ENCODE measurements at places on chromosomes 12 and 14.

GRCh38 chr12:116628989-116629388, 69.8 kb downstream of the MAP1LC3B2 start:
- H3K36me3 ChIP-seq = no peaks in the 10 kb centered on the region
- DNase-seq = no peak
- no peaks in the 10 kb centered on the region for H3K27me3 ChIP-seq
- no peak overlapping the region for H3K27ac ChIP-seq

DNA sequence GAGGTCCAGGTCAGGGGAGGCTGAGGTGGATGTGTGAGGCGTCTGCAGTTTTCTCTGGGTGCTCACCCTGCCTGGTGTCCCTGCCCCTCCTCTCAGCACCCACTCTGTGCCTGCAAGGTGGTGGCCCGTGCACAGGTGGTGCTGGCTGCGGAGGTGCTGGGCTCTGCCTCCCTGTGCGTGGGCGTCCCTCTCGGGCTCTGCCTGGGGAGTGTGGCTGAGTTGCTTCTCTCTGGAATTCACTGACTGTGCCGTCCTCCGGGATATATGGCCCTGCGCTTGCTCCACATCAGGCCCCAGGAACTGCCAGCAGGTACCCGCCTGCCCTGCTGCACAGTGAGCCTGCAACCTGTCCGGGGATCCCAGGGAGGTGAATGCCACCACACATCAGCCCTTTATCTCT, 379.1 kb downstream of the TMEM121 start:
- no peaks in the 10 kb centered on the region for H3K4me1 ChIP-seq
- H3K36me3 ChIP-seq = no peaks in the 10 kb centered on the region
- H3K27ac ChIP-seq = no peak overlapping the region
- DNase-seq = no peak

DNA sequence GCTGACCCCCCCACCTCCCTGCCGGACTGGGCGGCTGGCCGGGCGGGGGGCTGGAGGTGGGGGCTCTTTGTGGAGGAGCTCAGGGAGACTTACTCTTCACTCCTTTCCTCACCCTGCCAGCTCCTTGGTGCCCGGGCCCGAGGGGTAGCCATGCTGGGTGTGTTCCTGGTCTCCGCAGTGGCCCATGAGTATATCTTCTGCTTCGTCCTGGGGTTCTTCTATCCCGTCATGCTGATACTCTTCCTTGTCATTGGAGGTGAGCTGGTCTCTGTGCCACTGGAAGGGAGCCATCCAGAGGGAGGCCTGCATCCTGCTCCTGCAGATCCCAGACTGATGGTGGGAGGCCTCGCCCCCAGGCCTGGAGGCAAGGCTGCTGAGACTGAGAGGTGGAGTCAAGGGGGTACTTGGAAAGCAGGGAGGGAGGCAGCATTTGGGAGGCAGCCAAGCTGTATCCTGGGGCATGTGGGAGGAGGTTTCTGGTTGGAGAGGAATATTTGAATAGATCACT, 19.7 kb downstream of the SOAT2 start:
- no peaks in the 10 kb centered on the region for H3K27me3 ChIP-seq
- no peak overlapping the region for H3K4me3 ChIP-seq
- no peak overlapping the region for H3K27ac ChIP-seq

- no peaks in the 10 kb centered on the region for H3K27me3 ChIP-seq
- no peak overlapping the region for H3K27ac ChIP-seq
- no peaks in the 10 kb centered on the region for H3K4me1 ChIP-seq
- no peaks in the 10 kb centered on the region for H3K36me3 ChIP-seq
- H3K4me3 ChIP-seq = no peak overlapping the region
Measured at GRCh38 chr14:33646692-33647260, 304.1 kb downstream of the EGLN3 start.

DNA sequence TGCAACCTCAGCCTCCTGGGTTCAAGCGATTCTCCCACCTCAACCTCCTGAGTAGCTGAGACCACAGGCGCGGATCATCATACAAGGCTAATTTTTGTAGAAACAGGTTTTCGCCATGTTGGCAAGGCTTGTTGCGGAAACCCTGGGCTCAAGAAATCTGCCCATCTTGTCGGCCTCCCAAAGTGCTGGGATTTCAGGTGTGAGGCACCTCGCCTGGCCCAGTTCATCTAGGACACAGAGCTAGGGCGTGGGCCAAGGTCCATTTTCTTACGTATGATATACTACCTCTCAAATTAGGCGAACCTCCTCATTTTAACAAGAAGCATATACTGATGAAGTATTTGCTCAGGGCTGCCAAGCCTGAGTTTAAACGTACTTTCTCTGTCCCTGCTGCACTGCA, 2.1 kb downstream of the RPS29 start:
- H3K27ac ChIP-seq = no peak overlapping the region
- H3K27me3 ChIP-seq = no peaks in the 10 kb centered on the region
- no peak for DNase-seq

- H3K4me1 ChIP-seq = no peaks in the 10 kb centered on the region
- no peaks in the 10 kb centered on the region for H3K27me3 ChIP-seq
Measured at GRCh38 chr14:96136371-96137005, 68.2 kb upstream of the BDKRB2 start.

- H3K36me3 ChIP-seq = no peaks in the 10 kb centered on the region
- H3K4me1 ChIP-seq = no peaks in the 10 kb centered on the region
- DNase-seq = no peak
- H3K27ac ChIP-seq = no peak overlapping the region
Measured at GRCh38 chr14:100891501-100892445, 11.7 kb downstream of the RTL1 start.

- DNase-seq = peak; percentile 65
- H3K4me3 ChIP-seq = peak within 1 kb of the TSS; percentile 32
- peaks cover 11% of the 10 kb centered on the region for H3K4me1 ChIP-seq
- H3K27ac ChIP-seq = no peak within 1 kb of the TSS
- H3K27me3 ChIP-seq = peaks cover 22% of the 10 kb centered on the region
- no peaks in the 10 kb centered on the region for H3K36me3 ChIP-seq
Measured at GRCh38 chr14:73237219-73237785, at the start of gene PAPLN. Gene PAPLN (plus strand): TSS chr14:73237506. CDS start chr14:73239779, 2,273 bp downstream.

- DNase-seq = no peak
- H3K27me3 ChIP-seq = no peaks in the 10 kb centered on the region
- H3K4me3 ChIP-seq = no peak overlapping the region
- H3K36me3 ChIP-seq = no peaks in the 10 kb centered on the region
- no peaks in the 10 kb centered on the region for H3K4me1 ChIP-seq
- H3K27ac ChIP-seq = no peak overlapping the region
Measured at GRCh38 chr14:47993883-47994282, 318.5 kb upstream of the MDGA2 start.

DNA sequence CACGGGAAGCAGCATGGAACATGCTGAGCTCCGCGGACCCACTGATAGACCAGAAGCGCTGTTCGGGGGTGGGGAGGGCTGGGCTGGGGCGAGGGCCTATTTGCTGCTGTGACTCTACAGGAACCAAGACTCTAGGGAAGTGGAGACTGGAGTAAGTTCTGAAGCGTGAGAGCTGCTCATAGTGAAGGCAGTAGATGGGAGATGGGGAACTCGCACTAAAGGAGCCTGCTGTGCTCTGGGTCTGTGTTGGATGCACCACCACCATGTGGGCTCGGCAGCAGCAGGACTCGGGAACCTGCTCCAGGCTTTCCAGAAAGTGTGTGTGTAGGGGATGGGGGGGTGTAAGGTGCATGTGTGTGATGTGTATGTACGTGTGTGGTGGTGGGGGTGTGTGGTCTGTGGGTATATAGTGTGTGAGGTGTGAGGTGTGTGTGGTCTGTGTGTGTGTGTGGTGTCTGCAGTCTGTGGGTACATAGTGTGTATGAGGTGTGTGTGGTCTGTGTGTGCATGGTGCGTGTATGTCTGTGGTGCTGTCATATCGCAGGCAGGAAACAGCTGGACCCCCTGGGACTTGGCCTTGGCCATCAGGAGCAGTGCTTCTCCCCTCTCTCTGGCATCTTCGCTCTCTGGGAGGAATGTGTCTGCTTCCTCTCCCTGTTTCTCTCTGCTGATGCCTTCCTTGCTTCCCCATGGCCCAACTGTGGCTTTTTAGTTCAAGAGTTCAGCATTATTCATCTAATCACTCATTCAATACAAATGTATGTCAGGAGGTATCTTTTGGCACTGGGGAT, 378.9 kb downstream of the FUT8 start:
- no peaks in the 10 kb centered on the region for H3K4me1 ChIP-seq
- no peaks in the 10 kb centered on the region for H3K27me3 ChIP-seq
- no peak overlapping the region for H3K27ac ChIP-seq
- no peak for DNase-seq

GRCh38 chr14:68653804-68654203, 139.1 kb downstream of the ZFP36L1 start:
- H3K4me3 ChIP-seq = no peak overlapping the region
- H3K27ac ChIP-seq = no peak overlapping the region
- H3K36me3 ChIP-seq = no peaks in the 10 kb centered on the region
- H3K27me3 ChIP-seq = no peaks in the 10 kb centered on the region
- peak; percentile 15 for DNase-seq

- H3K27ac ChIP-seq = no peak overlapping the region
- H3K27me3 ChIP-seq = no peaks in the 10 kb centered on the region
- no peaks in the 10 kb centered on the region for H3K36me3 ChIP-seq
- DNase-seq = no peak
Measured at GRCh38 chr12:24679126-24679525, 269.8 kb downstream of the BCAT1 start.

- H3K27ac ChIP-seq = no peak overlapping the region
- no peak for DNase-seq
- no peaks in the 10 kb centered on the region for H3K27me3 ChIP-seq
- H3K4me1 ChIP-seq = no peaks in the 10 kb centered on the region
- H3K4me3 ChIP-seq = no peak overlapping the region
Measured at GRCh38 chr12:115209230-115209629, 525.3 kb upstream of the TBX3 start.

- peak; percentile 75 for DNase-seq
- no peaks in the 10 kb centered on the region for H3K4me1 ChIP-seq
- H3K36me3 ChIP-seq = no peaks in the 10 kb centered on the region
- H3K27me3 ChIP-seq = peaks cover 40% of the 10 kb centered on the region
Measured at GRCh38 chr12:54207539-54208294, 18.9 kb upstream of the SMUG1 start.

GRCh38 chr12:5969156-5969973, 24.3 kb upstream of the ANO2 start:
- H3K4me1 ChIP-seq = no peaks in the 10 kb centered on the region
- no peak overlapping the region for H3K27ac ChIP-seq
- DNase-seq = peak; percentile 9
- H3K27me3 ChIP-seq = no peaks in the 10 kb centered on the region

DNA sequence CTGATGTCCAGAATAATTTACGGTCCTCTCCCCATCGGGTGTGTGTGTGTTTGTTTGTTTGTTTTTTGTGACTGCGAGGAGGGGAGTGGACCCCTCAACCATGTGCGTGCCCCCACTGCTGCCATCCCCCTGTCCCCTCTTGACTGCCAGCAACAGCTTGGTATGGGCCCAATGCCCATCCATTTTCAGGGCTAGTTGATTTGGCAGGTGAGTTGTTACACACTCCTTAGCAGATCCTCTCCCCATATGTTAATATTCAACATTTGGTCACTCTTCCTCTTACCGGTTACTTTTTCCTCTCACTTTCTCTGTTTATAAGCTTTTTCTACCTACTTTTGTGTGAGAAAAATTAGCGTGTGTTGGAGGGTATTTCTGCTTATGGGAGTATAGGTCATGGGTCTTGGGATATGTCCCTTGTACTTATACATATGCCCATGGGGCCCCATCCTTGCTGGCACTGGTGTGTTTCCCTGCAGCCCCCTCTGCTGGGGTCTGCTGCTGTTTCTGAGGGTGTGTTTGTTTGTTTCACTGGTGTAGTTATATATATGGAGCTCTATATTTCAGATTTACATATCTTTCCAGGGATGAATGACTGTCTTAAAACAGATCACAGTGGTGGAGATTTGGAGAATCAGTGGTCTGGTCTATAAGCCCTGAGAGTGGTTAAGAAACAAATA, 33.8 kb downstream of the ZFHX2 start:
- DNase-seq = no peak
- no peaks in the 10 kb centered on the region for H3K4me1 ChIP-seq
- H3K27ac ChIP-seq = no peak overlapping the region
- no peak overlapping the region for H3K4me3 ChIP-seq
- H3K36me3 ChIP-seq = no peaks in the 10 kb centered on the region

- no peaks in the 10 kb centered on the region for H3K4me1 ChIP-seq
- H3K27me3 ChIP-seq = no peaks in the 10 kb centered on the region
- H3K27ac ChIP-seq = no peak overlapping the region
- no peak overlapping the region for H3K4me3 ChIP-seq
- DNase-seq = no peak
Measured at GRCh38 chr12:55172686-55173085, 46.5 kb downstream of the OR9K2 start.

DNA sequence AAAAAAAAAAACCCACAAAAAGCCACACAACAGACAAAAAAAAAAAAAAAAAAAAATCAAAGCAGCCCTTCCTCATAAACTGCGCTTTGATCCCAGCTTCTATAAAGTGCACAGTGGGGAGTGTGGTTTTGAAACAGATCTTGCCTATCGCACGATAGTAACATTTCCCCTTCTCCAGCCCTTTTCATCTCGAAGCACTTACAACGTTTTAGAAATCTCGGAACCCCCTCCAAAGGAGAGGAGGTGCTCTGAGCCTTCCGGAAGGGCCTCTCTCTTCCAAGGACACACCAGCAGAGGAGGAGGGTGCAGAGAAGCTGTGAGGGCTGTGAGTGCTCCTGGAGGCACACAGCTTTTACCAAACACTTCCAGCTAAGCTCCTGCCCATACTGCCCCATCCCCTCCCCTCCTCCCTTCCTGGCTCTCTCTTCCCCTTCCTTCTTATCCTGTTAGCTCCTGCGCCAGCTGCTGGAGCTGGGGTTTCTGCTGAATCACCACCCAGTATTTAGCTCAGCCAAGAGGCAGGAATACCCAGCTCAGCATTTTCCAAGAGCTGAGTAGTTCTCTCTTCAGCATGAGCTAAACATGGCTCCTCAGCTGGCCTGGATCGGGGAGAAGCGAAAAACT, 28.4 kb downstream of the SLC7A8 start:
- peak overlapping the region; percentile 53 for H3K27ac ChIP-seq
- no peaks in the 10 kb centered on the region for H3K36me3 ChIP-seq
- H3K4me1 ChIP-seq = peaks cover 4% of the 10 kb centered on the region
- no peak overlapping the region for H3K4me3 ChIP-seq

DNA sequence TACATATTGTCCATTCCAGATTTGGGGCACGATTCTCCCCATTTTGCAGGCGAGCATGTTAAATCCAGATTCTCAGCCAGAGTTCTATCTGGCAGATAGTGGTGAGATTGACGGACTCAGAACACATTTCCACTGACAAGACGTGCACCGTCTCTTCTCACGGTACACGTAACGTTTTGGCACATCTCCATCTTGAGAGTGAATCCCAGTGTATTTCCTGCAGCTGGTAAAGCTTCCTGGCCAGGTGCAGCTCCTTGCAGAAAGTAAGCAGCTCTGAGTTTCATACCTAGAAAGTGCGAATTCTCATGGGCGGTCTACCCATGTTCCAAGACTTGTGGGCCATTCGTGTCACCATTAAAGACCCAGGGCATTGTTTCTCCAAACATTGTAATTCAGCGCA, 102.6 kb downstream of the TSPAN9 start:
- H3K27ac ChIP-seq = no peak overlapping the region
- no peak for DNase-seq
- no peaks in the 10 kb centered on the region for H3K4me1 ChIP-seq
- H3K36me3 ChIP-seq = no peaks in the 10 kb centered on the region

DNA sequence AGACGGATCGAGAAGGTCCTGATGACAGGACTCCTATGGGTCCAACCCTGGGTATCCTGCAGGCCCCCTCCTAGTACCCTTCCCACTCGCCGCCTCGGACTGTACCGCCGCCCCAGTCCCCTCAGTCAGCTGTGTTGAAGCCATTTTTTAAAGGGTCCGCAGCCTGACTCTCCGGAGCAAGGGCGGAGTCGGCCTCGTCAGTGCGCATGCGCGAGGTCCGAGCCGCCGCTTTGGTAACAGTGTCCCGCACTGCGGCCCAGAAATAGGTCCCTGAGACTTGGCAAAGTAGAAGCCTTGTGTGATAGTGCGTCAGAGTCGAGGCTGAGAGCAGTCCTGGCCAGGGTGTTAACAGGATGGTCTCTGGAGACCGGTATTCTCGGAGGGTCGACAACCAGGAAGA, 769.0 kb upstream of the ALG10B start:
- no peaks in the 10 kb centered on the region for H3K27me3 ChIP-seq
- H3K27ac ChIP-seq = no peak overlapping the region
- DNase-seq = no peak
- H3K36me3 ChIP-seq = no peaks in the 10 kb centered on the region
- no peak overlapping the region for H3K4me3 ChIP-seq

Measured in colonic mucosa (tissue), 4 donors.